ENCODE measurements at places on chromosomes 1 and 21. TPM values are rescaled to one million over a fixed set of nuclear protein-coding genes. Genes with fewer than 3 reads are reported as not detected.

DNA sequence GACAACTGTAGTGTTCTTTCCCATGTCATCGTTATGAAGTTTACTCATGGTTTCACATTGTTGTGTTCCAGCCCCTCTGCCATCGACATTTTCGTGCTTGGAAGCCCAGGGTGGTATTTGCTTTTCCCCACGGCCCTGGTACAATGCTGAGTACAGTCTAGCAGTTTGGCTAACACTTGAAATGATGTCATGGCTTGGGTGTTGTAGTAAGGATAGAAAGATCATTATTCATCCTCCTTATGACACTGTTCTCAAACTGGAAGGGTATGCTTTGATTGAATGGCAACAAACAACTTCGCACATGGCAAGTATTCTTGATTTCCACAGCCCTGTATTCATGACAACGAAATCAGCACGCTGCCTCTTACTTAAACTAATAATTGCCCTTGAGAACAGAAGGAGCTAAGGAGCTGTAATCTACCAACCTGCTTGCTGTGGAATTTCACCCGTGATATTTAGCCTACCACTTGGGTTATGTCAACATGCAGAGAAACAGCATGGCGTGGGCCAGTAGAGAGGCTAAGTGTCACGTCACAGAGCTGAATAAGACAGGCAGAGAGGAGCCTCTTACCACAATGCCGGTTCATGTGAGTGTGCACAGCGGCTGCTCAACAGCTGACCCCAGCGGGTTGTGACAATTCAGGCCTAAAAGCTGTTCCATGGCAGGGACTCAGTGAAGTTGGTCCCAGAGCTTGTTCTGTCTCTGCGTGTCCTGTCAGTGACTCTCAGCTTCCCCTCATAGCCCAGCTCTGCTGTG, 73.9 kb downstream of the KCNJ6 start:
- H3K27ac ChIP-seq: no peak overlapping the region
- H3K36me3 ChIP-seq: no peaks in the 10 kb centered on the region
- no peak overlapping the region for H3K4me3 ChIP-seq
- no peak for DNase-seq
- H3K4me1 ChIP-seq: no peaks in the 10 kb centered on the region

- H3K27me3 ChIP-seq: peaks cover 2% of the 10 kb centered on the region
- peaks cover 2% of the 10 kb centered on the region for H3K4me1 ChIP-seq
- no peak for DNase-seq
- H3K27ac ChIP-seq: no peak overlapping the region
Measured at GRCh38 chr1:230698130-230698529, 15.8 kb downstream of the AGT start.

The IGFN1 gene
- total RNA-seq: not detected

The SPATA46 gene
- total RNA-seq: not detected

The TMEM82 gene
- total RNA-seq: not detected

Measured in activated CD4-positive, alpha-beta T cell treated with anti-CD3 and anti-CD28 coated beads, Interleukin-2, amount 10 ng/mL, durations not matched to agents 7 days and 5 days (primary cell).